ENCODE measurements at places on chromosomes 3 and 15. TPM values are rescaled to one million over a fixed set of nuclear protein-coding genes. Genes with fewer than 3 reads are reported as not detected.

The ABCF3 gene
- total RNA-seq: 58.6 TPM

The STRIT1 gene
- not detected for total RNA-seq

The CCR3 gene
- not detected for total RNA-seq

The CADPS gene
- 13.1 TPM for total RNA-seq

GRCh38 chr15:36029606-36030210, 483.7 kb upstream of the DPH6 start:
- H3K27ac ChIP-seq: no peak overlapping the region
- no peaks in the 10 kb centered on the region for H3K4me1 ChIP-seq
- no peak for DNase-seq
- H3K27me3 ChIP-seq: no peaks in the 10 kb centered on the region
- no peaks in the 10 kb centered on the region for H3K36me3 ChIP-seq
- H3K4me3 ChIP-seq: no peak overlapping the region

GRCh38 chr3:46419816-46420215, 12.8 kb downstream of the CCRL2 start:
- H3K4me1 ChIP-seq: peaks cover 7% of the 10 kb centered on the region
- H3K4me3 ChIP-seq: no peak overlapping the region

GRCh38 chr15:40825661-40826422, 2.7 kb downstream of the PPP1R14D start:
- no peak overlapping the region for H3K4me3 ChIP-seq
- peak; percentile 80 for DNase-seq
- peak overlapping the region; percentile 89 for H3K27ac ChIP-seq
- no peaks in the 10 kb centered on the region for H3K27me3 ChIP-seq
- H3K4me1 ChIP-seq: peaks cover 30% of the 10 kb centered on the region
- H3K36me3 ChIP-seq: no peaks in the 10 kb centered on the region

GRCh38 chr3:14150491-14151230, 25.8 kb downstream of the TMEM43 start:
- H3K4me3 ChIP-seq: no peak overlapping the region
- peaks cover 15% of the 10 kb centered on the region for H3K36me3 ChIP-seq
- no peaks in the 10 kb centered on the region for H3K4me1 ChIP-seq
- H3K27ac ChIP-seq: no peak overlapping the region
- DNase-seq: no peak
- H3K27me3 ChIP-seq: no peaks in the 10 kb centered on the region

GRCh38 chr3:12187448-12188327, 29.0 kb upstream of the TIMP4 start:
- no peaks in the 10 kb centered on the region for H3K27me3 ChIP-seq
- peaks cover 22% of the 10 kb centered on the region for H3K4me1 ChIP-seq
- no peak overlapping the region for H3K4me3 ChIP-seq
- H3K27ac ChIP-seq: peak overlapping the region; percentile 38
- no peaks in the 10 kb centered on the region for H3K36me3 ChIP-seq
- DNase-seq: peak; percentile 34

DNA sequence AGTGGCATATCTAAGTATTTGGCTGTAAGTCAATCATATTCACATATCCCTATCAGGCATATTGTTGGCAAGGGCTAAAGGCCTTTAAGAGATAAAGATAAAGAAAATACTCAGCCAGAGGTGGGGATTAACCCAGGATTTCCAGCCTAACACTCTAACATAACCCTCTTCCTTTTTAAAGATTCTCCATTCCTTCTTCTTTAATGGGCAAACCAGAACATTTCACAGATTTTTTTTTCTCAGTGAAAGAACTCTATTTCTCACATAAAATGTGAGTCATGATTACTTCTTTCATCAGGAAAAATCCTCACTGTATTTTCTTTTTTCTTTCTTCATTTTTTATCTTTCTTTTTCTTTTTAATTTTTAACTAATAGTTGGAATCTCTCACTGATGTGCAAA, 200.4 kb downstream of the NR1D2 start:
- H3K27me3 ChIP-seq: no peaks in the 10 kb centered on the region
- peak overlapping the region; percentile 25 for H3K27ac ChIP-seq
- H3K4me1 ChIP-seq: no peaks in the 10 kb centered on the region
- H3K36me3 ChIP-seq: no peaks in the 10 kb centered on the region

- H3K4me1 ChIP-seq: peaks cover 13% of the 10 kb centered on the region
- no peaks in the 10 kb centered on the region for H3K27me3 ChIP-seq
- no peak overlapping the region for H3K4me3 ChIP-seq
Observed at GRCh38 chr15:39079296-39079847, 501.5 kb upstream of the THBS1 start.

DNA sequence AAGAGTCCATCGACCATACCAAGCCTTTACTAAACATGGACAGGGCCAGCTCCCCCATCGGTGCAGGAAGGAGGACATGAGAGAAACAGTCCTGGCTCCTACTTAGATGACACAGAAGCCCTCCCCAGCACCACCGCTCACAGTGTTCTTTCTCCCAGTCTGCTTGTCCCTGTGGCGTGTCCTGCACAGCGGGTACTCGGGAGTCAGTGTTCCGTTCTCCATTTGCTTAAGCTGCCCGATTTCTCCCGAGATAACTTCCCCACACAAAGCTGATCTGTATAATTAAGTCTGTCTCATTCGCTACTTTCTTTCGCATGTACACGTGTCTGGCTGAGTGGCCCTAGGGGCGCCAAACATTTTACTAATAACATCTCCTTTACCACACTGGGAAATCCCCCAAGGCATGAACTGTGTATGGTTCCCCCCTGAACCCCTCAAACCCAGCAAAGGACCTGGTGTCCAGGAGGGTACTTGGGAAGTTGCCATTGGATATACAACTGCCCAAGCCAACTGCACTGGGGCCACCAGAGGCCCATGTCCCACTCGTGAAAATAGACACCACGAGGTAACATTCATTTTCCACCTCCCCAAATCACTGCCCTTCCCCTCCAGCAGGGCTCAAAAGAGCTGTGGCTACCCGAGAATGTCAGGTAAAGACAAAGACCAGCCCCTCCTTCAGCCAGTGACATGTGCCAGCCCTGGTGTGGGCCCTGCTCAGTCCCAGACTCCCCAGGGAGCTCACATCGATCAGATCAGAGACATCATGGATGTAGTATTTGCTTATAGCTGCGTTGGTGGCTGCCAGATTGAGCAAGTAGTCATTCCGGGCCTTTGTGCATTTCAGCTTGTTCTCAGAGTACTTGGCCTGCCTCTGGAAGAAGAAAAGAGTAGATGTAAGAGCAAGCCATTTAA, 96.5 kb upstream of the RAD18 start:
- no peak overlapping the region for H3K27ac ChIP-seq
- DNase-seq: no peak
- no peaks in the 10 kb centered on the region for H3K4me1 ChIP-seq
- H3K36me3 ChIP-seq: no peaks in the 10 kb centered on the region
- H3K4me3 ChIP-seq: no peak overlapping the region
- H3K27me3 ChIP-seq: no peaks in the 10 kb centered on the region

GRCh38 chr3:197959500-197959890, 522 bp upstream of the LMLN start:
- no peak for DNase-seq
- H3K27me3 ChIP-seq: no peaks in the 10 kb centered on the region
- H3K27ac ChIP-seq: peak overlapping the region; percentile 85
- H3K36me3 ChIP-seq: peaks cover 17% of the 10 kb centered on the region
- peak overlapping the region; percentile 3 for H3K4me3 ChIP-seq
